Fibroblast of the aortic adventitia (primary cell): ENCODE measurements at places on chromosomes 3 and 15.

GRCh38 chr3:141074529-141074928 lies 23.4 kb downstream of the SPSB4 start:
- no peak for DNase-seq

DNA sequence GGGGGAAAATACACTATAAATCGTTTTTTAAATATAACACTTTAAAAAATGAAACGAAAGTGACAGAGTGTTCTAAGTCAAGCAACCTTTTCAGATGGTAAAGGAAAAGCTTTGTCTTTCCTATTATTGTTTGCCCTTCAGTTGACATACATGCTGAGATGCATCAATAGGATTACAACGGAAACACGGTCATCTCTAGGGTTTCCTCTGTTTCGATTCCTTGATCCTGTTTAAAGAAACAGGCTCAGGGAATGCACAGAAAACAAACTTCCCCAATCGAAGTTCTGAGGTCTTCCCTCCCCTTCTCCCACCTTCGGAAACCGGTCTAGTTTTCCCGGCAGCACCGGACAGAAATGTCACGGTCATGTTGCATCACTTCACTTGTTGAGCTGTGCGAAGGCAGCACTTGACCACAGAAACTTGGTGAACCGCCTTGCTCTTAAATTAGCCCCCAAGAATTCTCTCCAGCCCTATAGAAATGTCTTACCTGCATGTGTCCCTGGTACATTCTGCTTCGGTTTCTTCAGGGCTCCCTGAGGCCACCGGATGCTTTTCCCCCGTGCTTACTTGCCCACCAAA lies 556 bp downstream of the PEX5L start:
- DNase-seq = no peak

DNA sequence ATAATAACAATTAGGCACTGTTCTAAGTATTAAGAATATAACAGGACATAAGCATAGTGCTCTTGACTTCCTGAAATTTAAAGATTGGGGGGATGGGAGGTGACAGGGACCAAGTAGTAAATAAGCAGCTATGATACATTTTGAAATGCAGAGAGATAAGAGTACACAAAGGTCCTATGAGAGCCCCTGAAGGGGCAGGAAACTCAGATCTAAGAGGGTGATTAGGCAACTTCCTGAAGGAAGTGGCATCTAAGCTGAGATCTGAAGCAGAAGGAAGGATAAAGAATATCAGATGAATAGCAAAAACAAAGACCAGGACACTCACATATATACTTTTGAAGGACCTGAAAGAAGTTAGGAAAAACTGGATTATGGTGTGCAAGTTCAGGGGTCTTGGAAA lies 415.2 kb upstream of the FRG2C start:
- DNase-seq = no peak

GRCh38 chr3:170751083-170751898 lies 118.7 kb downstream of the RPL22L1 start:
- peak; percentile 98 for DNase-seq

DNA sequence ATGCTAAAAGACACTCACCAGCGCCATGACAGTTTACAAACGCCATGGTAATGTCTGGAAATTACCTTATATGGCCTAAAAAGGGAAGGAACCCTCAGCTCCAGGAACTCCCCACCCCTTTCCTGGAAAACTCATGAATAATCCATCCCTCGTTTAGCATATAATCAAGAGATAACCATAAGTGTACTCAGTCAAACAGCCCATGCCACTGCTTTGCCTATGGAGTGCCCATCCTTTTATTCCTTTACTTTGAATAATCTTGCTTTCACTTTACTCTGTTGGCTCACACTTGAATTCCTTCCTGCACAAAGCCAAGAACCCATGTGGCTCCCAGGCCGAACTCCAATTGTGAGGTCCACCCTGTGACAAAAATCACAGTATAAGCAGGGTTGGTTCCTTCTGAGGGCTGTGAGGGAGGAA lies 19.1 kb upstream of the FSTL1 start:
- peak; percentile 51 for DNase-seq

DNA sequence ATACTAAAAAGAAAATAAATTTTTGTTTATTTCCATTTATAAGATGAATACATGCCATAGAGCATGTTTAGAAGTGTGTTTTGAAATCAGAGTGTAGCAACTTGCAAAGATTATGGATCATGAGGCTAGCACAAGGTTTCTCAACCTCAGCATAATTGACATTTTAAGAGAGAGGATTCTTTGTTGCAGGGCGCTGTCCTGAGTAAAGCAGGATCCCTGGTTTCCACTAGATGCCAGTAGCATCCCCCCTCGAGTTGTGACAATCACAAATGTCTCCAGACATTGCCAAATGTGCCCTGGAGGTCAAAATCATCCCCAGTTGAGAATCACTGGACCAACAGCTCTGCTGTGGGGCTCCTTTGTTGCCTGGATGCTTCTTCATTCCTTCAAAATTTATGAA lies 128.5 kb upstream of the RBMS3 start:
- DNase-seq = no peak

DNA sequence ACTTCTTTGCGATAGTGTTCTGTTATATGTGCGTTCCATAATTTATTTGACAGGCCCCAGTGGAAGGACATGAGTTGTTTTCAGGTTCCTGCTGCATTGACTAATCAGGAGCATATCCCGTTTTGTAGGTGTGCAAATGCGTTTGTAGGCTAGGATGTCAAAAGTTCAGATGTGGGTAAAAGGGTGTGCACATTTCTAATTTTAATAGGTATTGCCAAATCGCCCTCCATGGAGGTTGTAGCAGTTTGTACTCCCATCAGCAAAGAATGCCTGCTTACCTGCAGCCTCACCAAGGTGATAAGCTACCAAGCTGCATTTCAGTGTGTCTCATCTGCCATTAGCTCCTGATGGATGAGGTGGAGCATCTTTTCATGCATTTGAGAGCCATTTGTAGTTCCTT lies 36.3 kb downstream of the KLF13 start:
- no peak for DNase-seq

DNA sequence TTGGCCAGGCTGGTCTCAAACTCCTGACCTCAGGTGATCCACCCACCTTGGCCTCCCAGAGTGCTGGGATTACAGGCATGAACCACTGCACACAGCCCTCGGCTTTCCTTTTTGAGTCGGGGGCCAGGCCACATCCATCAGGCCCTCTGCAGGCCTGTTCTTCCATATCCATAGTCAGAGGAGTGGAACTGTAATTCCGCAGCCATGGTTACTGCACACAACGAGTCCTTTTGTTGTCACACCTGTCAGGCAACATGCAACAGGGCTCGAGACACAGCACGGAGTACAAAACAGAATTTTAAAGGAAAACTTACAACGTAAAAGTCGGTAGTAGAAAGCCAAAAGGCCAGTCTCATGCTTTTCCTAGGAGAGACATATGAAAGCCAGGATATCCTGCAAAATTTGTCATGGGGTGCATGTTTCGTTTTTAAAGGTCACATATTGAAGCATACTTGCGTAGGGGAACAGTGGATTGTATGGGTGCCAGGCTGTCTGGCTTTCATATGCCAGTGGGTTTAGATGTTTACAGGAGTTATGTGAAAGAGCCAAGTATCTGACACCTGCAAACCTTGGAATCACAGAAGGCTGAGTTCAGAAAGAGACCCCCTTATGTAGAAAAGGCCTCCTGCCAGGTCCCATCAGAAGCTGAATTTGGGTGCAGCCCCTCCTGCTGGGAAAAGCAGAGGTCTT lies 63.2 kb upstream of the LPP start:
- no peak for DNase-seq

- DNase-seq = no peak
Observed at GRCh38 chr15:64089543-64090280, 3.9 kb downstream of the CIAO2A start.

- no peak for DNase-seq
Observed at GRCh38 chr3:55629432-55629831, 142.3 kb upstream of the WNT5A start.

GRCh38 chr15:101018450-101018849 lies 99.3 kb downstream of the LRRK1 start:
- no peak for DNase-seq

GRCh38 chr3:145681181-145681580 lies 479.8 kb downstream of the PLOD2 start:
- DNase-seq = no peak

DNA sequence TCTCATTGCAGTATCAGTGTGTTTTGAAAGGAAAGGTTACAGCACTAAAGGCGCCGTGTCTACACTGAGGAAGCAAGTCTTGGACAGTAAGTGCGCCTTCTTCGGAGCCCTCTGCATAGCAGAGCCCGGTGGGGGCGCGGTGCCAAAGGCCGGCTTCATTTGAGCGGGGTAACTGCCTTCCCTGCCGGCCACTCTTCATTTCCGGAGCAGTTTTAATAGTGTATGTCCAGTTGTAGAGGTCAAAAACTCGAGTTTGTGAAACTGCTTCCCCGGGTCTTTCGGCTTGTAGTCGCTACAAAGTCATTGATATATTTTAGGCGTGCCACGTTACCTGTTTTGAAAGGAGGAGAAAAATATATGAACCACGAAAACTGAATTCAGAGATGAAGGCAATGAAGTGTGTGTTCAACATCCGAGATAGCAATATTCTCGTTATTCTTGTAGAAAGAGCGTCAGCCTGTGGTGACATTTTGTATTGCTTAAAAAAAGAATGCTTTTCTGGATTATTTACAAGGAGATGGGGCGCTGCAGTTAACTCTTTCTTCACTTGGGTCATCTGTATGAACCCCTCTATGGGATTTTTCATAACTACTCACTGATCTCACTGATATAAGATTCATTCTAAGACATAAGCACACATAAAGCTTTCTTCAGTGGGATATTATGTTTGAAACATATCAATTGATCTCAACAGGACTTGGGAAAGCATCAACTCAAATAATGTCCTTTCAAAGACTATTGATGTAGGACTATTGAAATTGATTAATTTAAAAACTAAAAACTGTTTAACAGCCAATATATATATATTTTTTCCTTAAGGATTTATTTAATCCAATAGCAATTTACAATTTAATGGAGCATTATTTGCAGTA lies 3.0 kb downstream of the ALCAM start:
- DNase-seq = peak; percentile 83

- no peak for DNase-seq
Observed at GRCh38 chr15:35397027-35397426, 148.9 kb downstream of the DPH6 start.

DNA sequence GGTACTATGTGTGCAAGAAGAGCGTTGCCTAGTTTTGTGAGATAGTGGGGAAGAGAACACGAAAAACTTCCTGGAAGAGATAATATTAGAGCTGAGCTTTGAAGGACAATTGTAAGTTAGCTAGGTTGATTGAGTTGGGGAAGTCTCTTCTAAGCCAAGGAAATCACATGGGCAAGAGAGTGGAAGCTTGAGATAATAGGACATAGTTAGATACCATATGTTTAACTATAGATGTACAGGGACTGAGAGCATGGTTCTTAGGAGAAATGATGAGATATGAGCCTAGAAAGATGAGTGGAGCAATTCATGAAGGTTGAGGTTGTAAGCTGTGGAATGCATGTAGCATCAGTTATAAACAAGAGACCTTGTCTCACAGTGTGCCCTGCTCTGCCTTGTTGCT lies 30.1 kb upstream of the AQP9 start:
- DNase-seq = no peak

- DNase-seq = no peak
Observed at GRCh38 chr3:128746881-128747280, 20.9 kb downstream of the RAB7A start.

GRCh38 chr3:34808287-34808686 lies 831.0 kb upstream of the ARPP21 start:
- DNase-seq = no peak

DNA sequence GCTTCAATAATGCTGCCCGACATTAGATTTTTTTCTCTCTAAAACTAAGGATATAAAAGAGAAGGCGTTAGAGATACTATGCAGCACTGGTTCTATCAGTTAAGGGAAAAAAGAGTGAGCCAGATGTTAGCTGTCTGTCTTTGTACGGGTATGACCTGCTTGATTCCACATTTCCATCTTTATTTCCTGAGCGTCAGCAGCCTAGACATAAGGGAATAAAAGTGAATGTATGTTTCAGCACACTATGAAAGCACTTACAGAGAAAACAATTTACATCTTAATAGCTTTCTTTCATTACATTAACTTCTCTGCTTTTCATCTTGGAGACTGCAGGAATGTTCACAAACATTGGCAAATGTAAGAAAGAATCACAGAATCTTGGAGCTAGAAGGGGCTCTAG lies 319.3 kb downstream of the CTNNB1 start:
- no peak for DNase-seq

- no peak for DNase-seq
Observed at GRCh38 chr3:194900854-194901522, 215.3 kb downstream of the FAM43A start.

- peak; percentile 85 for DNase-seq
Observed at GRCh38 chr3:184160456-184160855, 5.3 kb downstream of the DVL3 start.

- peak; percentile 62 for DNase-seq
Observed at GRCh38 chr3:196792771-196793170, 53.1 kb downstream of the PAK2 start.

DNA sequence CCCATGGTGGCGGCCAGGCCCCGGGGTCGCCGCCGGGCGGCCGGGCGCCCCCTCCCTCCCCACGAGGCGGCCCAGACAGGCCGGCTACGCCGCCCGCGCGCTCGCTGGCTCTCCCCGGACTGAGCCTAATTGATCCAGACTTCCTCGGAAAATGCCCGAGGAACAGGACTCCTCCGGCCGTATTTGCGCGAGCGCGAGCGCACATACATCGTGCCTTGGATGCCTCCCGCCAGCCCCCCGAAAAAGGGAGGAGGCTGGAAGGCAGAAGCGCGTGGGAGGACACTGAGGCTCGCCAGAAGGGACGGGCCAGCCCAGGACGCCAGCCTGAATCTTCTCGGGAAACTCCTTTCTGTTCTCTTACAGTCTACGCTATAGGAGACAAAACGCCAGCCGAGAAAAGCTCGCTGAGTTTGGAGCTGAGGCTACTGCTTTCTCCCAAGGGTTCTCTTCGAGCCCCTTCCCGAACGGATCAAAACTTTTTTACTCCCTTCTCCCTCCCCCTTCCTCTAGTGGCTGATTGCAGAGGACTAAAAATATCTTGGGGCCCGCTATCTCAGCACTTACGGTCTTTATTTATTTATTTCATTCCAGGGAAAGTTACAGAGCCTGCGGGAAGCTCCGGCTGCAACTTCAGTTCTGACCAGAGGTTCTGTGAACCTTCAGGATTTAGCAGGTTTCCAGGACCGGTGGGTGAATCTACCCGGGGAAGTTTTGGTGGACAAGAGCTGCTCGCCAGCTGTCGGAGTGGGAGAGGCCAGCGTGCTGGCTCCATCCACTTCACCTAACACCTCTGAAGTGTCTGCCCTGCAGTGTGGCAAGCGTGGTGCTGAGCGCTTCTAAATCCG lies at the start of gene PDZRN3:
Gene PDZRN3 (minus strand): TSS at position 121 of the 845 bp plus-strand sequence.
- peak; percentile 84 for DNase-seq
